Fibroblast of pulmonary artery (primary cell): ENCODE measurements at places on chromosomes 2 and 18.

DNA sequence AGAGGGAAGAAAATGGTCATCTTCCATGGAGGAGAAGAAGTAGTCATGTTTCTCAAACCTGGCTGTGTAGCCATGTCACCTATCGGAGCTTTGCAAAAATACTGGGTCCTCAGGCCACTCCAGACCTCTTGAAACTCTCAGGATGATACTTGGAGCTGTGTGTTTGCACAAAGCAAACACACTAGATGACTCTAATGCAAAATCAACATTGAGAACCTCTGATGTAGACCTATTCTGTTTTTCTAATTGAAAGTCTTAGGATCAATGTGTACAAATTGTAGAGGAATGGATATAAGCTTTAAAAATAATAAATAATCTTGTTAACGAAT, 444.3 kb downstream of the RND3 start:
- DNase-seq: no peak

GRCh38 chr18:22556222-22557167, 138.8 kb upstream of the CTAGE1 start:
- no peak for DNase-seq

DNA sequence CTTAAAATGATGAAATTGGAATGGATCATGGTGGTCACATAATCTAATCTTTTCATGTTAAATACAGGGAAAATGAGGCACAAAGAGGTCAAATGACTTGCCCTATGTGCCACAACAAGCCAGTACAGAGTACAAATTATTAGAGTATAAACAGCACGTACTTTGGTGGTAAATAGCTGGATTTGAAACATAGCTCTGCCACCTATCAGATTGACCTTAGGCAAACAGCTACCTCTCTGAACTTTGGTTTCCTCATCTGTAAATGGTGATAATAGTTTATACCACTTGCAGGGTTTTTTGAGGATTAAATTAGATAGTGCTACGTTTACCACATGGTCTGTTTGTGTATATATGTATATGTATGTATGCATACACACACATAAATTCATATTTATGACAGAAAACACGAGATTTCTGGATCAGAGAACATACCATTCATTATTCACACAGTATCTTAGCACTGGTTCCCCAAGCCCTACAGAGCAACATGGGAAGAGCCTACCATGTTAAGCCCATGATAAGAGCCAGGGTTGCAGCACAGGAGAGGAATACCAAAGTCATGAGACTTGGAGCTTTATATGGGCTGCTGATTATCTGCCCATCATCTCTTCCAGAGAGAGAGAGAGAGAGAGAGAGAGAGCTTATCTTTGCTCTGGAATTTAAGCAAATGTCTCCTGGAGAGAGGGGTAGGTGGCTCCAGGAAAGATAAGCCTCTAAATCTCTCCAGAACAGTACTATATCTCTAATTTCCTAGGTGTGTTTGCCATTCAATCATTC, 73.5 kb downstream of the MDH1 start:
- peak; percentile 13 for DNase-seq

GRCh38 chr2:188345020-188345419, 53.3 kb downstream of the GULP1 start:
- no peak for DNase-seq

GRCh38 chr2:128421286-128421685, 102.6 kb upstream of the HS6ST1 start:
- no peak for DNase-seq

GRCh38 chr18:25457601-25458000, 105.6 kb upstream of the ZNF521 start:
- no peak for DNase-seq

GRCh38 chr2:229780856-229781773, 66.8 kb upstream of the DNER start:
- DNase-seq: peak; percentile 73

DNA sequence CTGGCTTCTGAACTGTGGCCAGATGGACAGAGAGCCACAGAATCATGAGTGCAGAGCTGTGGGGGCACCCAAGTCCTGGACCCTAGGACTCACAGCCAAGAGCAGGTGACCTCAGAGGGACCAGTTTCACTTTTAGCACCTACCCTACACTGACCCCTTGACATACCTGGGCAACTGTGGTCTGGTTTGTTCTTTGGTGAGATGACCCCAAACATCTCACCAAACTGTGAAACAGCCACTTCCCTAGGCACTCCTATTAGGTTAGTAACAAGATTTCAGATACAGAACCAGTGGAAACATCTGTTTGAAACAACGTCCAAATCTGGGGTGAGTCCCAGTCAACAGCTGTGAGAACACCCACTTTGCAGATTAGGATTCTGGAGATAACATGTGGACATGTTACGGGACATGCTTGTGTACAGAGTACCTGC, 1.9 kb upstream of the ZFP36L2 start:
- DNase-seq: no peak
